Immature natural killer cell (primary cell): ENCODE measurements at places on chromosomes 5 and 9. TPM values are rescaled to one million over a fixed set of nuclear protein-coding genes. Genes with fewer than 3 reads are reported as not detected.

DNA sequence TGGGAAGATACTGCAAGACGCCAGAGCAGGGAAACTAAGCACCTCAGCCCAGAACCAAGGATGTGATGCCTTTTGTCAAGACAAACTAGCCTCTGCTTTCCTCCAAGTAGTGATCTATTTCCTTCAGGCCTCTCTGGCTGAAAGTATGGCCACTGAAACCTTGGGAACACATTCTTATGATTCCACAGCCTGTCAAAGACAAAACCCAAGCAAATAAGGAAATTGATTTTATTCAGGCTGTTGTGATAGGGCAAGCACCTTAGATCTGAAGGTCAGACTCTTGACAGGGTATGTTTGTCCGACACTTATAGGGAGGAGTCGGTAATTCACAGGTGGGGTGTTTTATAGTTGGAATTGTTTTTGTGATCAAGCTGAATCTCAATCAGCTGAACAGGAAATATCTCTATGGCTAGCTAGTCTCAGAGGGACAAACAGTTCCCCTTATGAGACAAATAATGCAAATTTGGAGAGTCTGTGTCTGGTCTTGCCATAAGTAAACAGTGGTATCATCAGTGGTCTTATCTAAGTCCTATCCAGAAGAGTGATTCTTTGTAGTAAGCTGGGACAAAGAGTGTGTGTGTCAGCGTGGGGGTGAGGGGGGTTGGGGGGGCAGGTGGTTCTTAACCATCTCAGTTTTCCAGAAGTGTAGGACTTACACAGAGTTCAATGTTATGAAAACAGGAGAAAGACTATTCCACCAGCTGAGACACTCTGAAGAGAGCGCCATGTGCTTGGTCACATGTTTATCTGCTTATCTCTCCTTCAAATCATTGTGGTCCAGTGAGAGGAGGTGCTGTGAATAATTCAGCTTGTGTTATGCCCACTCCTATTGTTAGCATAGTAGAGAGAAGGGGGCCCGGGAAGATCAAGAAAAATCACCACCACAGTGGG is 6.7 kb upstream of the ZCCHC10 start:
- DNase-seq, result peak; percentile 21

- DNase-seq, result no peak
Observed at GRCh38 chr9:101212661-101213060, 172.1 kb downstream of the BAAT start.

DNA sequence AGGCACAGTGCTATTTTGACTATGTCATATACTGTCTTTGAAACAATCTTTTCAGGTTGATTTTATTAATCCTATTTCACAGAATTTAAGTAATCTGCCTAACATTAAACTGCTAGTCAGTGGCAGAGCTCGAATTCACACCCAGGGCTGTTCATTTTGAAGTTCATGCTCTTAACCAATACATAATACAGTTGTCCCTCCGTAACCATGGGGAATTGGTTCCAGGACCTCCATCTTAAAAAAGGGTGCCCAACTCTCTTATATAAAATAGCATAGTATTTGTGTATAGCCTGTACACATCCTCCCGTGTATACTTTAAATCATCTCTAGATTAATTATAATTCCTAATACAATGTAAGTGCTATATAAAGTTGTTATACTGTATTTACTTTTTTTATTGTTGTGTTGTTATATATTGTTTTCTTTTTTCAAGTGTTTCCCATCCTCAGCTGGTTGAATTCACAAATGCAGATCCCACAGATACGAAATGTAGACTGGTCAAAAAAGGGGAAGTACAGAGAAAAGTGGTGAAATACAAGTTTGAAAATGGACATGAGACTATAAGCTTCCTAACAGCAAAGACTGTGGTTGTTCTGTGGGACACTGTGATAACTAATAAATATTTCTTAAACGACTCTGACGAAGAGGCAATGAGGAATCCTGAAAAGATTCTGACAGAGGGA is 18.3 kb downstream of the RFX3 start:
- no peak for DNase-seq

DNA sequence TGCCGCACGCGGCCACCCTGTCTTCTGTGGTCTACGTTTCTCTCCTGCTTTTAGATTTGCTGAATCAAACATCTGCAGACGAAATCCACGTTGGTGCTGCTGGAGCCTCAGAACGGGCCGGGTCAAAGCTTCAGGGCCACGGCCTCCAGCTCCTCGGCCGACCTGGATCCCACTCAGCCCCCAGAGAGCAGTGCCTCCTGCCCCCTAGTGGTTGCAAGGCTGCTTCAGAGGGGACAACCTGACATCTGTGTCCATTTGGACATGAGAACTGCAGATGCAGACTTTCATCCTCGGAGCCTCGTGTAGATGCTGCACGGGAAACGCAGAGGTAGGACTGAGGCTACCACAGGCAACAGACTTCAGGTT is 23.0 kb upstream of the SLC6A3 start:
- DNase-seq, result no peak

DNA sequence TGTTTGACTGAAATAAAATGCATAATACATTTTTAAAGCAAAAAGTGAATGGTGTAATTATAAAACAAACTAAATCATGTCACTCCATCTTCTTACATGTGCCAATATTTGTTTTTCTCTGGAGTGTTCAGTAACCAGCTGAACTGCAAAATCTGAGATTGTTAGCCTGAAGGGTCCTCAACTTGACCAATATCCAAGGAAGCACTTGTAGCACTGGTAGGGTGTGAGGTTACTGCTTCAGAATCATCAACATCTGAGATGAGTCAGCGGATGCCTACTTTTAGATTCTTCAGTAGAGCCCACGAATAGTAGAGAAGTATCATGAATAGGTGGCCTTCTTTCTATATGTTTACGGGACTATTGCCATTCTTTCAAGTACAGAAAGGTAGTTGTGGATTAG is 226.7 kb downstream of the TLE4 start:
- no peak for DNase-seq

DNA sequence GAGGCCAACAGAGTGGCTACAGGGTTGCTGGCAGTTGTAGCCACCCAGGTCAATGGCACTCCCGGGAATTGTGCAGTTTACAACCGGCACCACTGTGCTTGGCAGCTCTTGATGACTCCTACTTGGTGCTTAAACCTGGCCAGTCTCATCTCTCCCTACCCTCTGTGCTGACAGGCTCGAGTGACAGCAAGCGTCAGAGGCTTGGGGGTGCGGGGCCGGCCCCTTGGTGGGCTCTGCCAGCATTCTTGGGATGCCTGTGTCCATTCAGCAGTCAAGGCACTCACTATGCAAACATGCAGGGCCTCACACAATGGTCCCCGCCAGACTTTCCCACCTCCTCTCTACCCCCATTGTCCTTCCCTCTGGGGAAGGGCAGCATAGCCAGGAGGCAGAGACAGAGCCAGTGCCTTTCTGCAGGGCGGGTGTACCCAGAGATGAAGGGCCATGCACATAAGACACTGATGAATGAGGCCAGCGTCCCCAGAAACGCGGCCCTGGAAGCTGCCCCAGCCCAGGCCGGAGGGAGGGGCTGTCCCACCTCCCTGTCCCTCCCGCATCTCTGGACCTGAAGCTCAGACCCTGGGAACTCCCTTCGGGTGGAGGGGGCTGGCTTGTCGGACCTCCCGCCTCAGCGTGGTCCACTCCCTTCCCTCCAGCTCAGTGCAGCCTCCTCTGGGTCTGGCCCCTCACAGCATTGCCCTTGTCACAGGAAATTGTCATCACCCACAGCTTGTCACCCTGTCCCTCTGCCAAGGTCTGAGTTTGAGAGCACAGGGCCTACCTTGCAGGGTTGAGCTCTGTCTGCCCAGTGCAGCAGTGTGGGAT is 26.4 kb upstream of the NOTCH1 start:
- peak; percentile 79 for DNase-seq

The TMOD1 gene
- 3.7 TPM for polyA plus RNA-seq
